ENCODE measurements at places on chromosomes 13 and 19.
A peak's percentile ranks its signal among the peaks of the same experiment; 100 is the strongest.

- no peak for DNase-seq
Measured at GRCh38 chr19:1489463-1490310, 463 bp downstream of the PCSK4 start.

DNA sequence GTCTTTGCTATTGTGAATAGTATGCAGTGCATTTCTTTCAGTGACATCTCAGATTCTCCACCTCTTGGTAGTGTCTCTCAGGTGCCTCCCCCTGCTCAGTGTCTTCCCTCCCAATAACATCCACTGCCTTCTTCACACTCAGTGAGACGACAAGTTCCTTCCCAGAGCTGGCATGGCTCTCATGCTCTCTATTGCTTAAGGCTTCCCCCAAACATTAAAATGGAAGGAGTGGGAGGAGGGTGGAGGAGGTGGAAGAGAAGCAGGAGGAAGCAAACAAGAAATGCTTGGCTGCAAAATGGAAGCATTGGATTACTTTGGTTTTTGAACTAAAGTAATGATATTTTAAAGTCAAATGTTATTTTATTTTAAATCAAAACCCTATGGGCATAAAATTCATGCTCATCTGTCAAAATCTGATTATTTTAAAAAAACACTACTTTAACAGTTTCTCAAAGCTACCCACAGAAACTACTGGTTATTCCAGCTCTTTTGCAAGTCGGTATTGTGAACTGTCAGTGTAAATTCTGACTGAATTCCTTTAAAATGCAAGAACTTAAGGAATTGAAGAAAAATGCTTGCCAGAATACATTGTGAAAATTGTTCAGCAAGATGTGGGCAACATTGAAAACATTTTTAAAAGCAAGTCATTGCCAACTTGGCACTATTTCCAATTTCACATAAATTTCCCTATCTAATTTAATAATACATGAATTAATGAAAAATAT, 727.6 kb upstream of the ARGLU1 start:
- no peak for DNase-seq

- DNase-seq = no peak
Measured at GRCh38 chr13:102911336-102911735, 65.5 kb downstream of the ERCC5 start.

- DNase-seq = no peak
Measured at GRCh38 chr19:46404055-46404752, 9.2 kb downstream of the CCDC8 start.

DNA sequence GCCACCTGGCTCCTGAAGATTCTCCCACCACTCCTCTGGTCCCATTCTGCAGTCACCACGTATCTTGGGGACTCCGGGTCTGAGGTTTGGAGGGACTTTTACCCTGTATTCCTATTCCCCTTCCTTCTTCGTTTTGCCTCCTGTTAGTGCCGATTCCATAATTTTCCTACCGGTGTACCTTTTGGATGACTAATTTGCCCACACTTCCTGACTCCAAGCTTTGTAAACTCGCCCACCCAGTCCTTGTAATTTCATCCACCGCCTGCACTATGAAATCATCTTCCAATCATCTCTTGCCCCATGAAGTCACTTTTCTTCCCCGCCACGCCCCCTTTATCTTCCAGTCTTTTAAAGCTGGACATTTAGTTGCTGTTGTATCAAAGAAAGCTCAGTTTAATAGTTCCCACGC, 572 bp downstream of the UCHL3 start:
- DNase-seq = no peak

DNA sequence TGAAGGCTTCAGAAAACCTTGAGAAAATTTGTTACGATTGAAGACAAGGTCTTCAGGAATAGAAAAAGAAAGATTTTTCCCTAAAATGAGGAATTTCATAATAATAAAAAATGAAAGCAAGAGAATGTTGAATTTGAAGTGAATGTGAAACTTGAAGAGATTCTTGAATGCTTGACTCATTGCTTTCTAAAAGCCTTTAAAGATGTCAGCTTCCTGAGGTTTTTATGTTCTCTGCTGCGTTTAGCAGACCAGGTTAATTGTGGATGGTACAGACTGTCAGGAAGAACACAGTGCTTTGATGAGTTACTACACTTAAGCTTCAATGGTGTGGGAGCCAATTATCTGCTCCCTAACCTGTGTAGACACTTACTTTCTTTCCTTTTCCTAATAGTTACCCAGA, 96.3 kb upstream of the FNDC3A start:
- DNase-seq = no peak

- DNase-seq = peak; percentile 16
Measured at GRCh38 chr19:17967257-17968051, 547 bp downstream of the KCNN1 start.

GRCh38 chr13:44489751-44490150, 86.4 kb downstream of the TSC22D1 start:
- no peak for DNase-seq

- no peak for DNase-seq
Measured at GRCh38 chr19:13665125-13665905, 99.0 kb upstream of the MRI1 start.

GRCh38 chr19:49431330-49431749, 6.2 kb downstream of the GFY start:
- no peak for DNase-seq

- no peak for DNase-seq
Measured at GRCh38 chr13:99033814-99034213, 56.0 kb upstream of the DOCK9 start.

GRCh38 chr13:77489566-77490337, 45.8 kb upstream of the SCEL start:
- no peak for DNase-seq

DNA sequence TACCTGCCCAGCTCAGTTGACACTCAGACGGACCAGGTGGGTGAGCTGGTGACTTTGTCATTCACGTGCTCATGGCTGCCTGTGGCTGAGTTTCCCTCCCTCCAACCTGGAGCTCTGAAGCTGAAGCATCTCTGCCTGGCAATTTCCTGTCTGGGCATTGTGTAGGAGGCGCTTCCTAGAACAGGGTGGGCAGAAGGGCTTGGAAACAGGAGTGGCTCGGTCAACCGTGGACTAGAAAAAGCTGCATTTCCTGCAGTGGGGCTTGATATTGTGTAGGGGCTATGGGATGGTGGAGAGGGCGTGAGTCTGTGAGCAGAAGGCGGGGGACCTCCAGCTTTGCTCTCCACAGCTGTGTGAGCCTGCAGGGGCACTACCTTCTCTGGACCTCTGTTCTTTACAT, 278.3 kb downstream of the TEX29 start:
- no peak for DNase-seq

DNA sequence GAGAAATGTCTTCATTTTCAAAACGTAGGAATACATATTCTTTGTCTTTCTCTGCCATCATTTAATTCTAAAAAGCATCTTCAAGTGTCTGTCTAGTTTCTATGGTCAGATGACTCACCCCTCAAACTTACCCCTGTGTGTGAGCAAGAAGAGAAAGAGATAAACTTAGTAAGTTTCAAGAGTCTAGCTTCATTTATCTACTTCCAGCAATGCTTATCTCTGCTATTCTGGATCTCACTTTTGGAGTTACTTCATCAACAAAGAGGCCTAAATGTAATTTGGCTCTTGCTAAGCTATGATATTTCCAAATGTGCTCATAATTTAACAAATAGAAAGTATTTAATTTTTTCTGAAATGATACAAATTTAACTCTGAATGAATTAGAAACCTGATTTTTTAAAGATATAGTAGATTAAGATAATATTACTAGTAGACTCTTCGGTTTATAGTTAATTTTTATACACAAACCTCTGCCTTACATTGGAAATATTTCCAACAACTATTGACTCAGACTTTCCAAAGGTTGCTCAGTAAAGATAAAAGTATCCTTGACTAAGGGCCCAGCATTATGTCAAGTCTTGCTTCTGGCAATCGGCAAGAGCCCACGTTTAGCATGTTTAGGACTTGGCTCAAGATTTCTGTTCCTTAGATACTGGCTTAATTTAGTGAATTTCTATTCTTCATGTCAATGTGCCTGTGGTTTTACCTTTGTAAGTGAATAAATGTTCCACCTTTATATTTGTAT, 1511.0 kb upstream of the SLC10A2 start:
- DNase-seq = no peak

DNA sequence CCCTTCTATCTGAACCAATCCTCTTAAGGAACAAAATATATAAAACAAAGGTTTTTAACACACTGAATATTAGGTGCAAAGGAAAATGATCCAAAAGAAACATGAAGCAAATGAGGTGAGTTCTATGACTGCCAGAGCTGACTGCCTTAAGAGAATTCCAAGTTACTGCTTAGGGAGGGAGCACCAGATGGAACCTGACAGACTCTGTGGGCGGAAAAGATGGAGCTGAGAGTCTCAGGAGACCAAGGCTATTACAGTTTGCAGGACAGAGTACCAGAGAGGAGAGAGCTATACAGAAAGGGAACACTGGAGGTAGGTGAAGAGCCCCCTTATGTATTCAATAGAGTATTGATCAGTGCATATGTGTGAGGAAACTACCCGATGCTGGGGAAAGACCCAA, 87.2 kb downstream of the B3GLCT start:
- DNase-seq = no peak

DNA sequence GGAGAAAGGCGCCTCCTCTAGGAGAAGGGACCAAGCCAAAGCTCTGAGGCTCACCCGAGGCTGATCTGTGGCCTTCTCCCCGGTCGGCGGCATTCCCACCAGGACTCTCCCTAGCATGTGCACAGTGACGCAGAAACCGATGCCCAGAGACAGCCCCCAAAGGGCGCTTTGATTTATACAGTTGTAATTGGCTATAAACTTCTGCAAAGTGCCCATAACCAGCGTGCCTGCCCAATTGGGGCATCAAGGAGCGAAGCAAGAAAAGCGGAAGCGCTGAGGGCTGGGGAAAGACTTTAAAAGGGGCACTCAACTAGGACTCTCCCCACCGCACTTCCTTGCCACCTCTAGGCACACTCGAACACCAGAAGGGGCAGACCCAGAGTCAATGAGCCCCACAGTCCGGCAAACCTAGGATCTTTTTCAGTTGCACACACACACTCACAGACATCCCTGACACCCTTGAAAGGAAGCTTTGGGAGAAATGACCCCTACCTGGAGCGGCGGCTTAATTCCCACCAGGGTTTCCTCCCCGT, 1.8 kb downstream of the CDX2 start:
- no peak for DNase-seq

DNA sequence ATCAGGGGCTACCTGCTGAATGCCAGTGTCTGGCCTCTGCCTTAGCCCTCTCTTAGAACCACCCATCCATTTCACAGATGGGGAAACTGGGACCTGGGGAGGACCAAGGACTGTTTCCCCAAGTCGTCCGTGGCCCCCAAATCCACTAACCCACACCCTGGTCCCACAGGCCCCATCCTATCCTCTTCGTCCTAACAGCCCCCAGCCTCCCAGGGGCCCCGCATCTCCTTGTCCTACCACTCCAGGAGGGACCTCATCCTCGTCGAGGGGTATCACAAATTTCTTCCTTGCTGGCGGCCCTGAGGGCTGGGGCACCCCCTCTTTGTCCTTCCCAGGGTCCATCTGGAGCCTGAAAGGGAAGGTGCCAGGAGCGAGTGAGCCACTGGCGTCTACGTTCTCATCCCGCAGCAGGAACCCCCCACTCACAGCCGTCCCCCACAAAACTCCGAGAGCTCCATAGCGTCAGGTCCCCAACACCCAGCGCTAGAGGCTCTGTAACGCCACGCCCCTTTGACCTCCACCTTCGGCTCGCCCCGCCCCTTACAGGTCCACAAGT, 606 bp downstream of the ERCC1 start:
- no peak for DNase-seq

GRCh38 chr19:45815481-45816216, 541 bp upstream of the RSPH6A start:
- peak; percentile 47 for DNase-seq

GRCh38 chr13:64849196-64849595, 2380.9 kb downstream of the PCDH9 start:
- no peak for DNase-seq

DNA sequence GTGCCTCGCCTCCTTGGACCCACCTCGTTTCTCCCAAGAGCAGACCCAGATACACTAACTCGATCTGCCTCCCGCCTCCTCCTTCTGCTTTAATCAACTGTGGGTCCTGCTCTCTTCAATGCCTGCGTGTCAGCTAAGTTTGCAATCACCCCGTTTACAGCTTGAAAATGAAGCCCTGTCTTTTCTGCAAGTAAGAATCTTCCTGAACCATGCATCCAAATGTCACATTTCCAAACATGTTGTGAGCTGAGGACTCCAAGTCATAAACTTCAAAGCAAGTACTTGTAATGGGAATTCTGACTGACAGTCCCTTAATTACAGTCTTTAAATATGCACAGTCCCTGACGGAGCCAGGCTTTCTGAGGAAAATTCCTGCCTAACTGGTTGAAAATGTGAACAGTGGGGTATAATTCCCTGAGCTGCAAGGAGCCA, 154.9 kb upstream of the UQCRFS1 start:
- DNase-seq = no peak

DNA sequence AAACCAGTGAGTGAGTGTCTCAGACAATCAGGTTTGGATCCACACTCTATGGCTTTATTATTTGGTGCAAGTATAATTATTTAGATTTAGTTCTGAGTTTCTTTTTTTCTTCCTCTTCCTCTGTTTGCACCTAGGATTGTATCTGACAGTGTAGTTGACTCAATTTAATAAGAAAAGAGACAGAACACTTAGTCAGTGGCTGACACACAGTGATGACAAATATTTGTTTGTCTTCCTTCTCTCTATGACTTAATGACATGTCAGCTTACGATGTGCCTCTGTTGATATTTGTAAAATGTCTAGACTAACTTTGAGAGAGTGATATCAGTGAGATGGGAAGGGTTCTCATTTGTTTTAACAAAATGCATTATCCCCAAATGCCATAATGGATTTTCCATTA, 129.5 kb upstream of the SLC10A2 start:
- DNase-seq = no peak

GRCh38 chr19:36142046-36142445, 2.2 kb downstream of the CAPNS1 start:
- no peak for DNase-seq

GRCh38 chr13:113345486-113345885, 18.4 kb downstream of the GRTP1 start:
- no peak for DNase-seq

- DNase-seq = no peak
Measured at GRCh38 chr19:11540645-11541044, 2.0 kb downstream of the CNN1 start.

DNA sequence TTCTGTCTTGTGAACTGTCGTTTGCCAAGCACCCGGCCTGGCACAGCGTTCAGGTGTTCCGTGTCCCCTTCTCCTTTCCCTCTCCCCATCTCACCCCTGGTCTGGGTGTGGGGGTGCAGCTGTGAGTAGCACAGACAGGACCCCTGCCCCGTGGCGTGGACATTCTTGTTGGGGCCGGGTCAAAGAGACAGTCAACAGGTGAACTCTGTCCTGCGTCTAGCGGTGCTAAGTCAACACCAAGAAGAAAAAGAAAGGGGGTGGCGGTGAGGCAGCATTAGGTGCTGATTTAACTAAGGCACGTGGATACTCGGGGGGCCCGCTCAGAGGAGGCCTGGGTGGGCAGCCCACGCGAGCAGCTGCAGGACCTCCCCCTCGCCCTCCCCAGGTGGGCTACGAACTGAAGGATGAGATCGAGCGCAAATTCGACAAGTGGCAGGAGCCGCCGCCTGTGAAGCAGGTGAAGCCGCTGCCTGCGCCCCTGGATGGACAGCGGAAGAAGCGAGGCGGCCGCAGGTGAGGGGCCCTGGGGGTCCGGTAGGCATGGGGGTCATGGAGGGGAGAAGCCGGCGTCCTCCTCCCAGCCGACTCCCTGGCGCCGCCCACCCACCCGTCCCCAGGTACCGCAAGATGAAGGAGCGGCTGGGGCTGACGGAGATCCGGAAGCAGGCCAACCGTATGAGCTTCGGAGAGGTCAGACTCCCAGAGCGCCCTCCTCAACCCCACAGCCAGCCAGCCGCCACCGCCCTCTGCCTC, 9.7 kb upstream of the CNOT3 start:
- DNase-seq = no peak

- DNase-seq = no peak
Measured at GRCh38 chr13:23979361-23980159, 82.3 kb upstream of the C1QTNF9B start.
